ENCODE measurements at places on chromosomes 6 and 20.

GRCh38 chr6:37585937-37586336 is 86.2 kb upstream of the CCDC167 start:
- DNase-seq = no peak

GRCh38 chr6:26198722-26199056 is 111.5 kb downstream of the HFE start:
- no peak for DNase-seq

DNA sequence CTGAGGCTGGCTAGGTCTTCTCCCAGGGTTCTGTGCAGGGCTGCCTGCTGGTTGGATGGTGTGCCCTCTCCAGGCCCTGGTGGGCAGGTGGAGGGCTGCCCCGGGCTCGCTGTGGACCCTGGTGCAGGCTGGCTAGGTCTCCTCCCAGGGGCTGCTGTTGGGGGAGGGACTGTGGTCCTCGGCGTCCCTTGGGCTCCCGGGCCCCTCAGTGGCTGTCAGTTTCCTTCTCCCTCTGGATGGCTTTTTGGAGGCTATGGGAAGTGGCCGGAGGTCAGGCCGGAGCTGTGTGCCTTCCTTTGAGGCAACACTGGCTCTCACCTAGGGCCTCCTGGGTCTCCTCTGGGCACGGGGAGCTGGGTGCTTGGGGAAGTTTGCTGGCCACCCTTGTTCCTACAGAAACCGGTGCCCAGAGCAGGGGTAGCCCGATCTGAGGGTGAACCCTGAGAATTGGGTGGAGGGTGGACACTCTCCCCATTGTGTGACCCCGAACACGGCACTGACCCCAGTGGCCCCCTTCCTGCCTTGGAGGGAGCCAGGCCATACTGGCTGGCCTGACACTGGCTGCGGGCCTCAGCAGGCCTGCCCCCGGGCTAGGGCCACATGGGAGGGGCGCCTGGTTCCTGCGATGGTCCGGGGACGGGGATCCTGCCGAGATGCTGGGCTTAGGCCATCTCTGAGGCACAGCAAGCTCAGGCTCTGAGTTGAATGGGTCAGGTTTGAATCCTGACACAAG is 3.8 kb upstream of the CABLES2 start:
- DNase-seq = no peak

GRCh38 chr6:117928833-117929232 is 21.8 kb downstream of the SLC35F1 start:
- DNase-seq = no peak

GRCh38 chr20:2149507-2149906 is 47.9 kb downstream of the STK35 start:
- no peak for DNase-seq

DNA sequence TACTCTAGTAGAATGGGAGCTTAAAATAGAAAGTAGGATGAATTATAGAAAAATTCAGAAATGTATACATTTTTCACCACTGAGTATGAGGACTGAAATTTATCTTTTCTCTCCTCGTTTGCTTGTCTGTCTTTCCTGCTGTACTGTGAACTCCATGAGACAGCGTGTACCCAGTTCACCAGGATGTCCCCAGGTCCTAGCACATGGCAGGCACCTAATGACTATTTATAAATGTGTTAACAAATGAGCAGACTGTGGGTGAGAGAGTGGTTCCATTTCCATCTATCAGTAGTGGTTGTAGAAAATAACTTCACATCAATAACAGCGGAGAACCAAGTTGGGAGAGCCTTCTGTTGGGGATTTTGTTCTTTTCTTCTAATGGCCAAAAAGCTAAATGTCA is 106.3 kb downstream of the NUS1 start:
- DNase-seq = no peak

- DNase-seq = no peak
These were observed 114.3 kb upstream of the PLEKHG1 start for GRCh38 chr6:150485161-150485958.

DNA sequence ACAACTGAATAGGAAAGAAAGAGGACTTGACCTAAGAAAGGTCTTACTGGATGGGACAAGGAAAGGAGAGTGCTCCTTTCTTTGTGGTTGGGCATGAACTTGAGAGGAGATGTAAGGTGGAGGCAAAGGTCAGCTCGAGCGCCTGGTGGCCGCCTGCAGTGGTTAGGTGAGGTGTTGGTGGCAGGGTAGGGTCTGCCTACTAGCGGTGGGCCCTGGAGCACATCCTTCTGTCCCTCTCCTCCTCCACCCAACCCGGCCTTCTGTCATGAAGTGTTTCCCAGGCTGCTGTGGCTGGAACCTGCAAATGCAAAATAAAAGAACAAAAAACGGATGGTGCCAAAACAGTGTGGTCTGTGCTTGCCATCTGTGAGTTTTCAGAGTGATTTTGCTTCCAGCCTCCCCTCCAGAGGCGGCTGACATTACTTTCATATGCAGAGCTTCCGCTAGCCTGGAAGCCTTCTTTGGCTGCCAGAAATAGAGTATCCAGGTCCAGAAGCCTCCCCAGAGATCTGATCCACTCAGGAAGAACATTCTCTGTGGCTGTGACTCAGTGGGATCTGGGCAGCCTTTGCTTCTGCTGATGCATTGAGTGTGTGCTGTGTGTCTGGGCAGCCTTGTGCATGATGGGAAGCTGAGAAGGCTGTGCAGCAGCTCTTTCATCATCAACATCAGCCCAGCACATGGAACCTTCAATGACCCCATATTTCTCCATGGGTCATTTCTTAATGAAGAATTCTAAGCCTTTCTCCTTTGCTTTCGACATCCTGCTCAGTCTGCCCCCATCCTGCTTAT is 79.8 kb upstream of the FAM184A start:
- no peak for DNase-seq

GRCh38 chr6:121912905-121913304 is 477.5 kb downstream of the GJA1 start:
- DNase-seq = no peak

GRCh38 chr6:165910184-165910966 is 247.3 kb upstream of the PDE10A start:
- DNase-seq = no peak

- DNase-seq = no peak
These were observed 9.9 kb downstream of the SMOC2 start for GRCh38 chr6:168450917-168451316.

Measured in T-cell (primary cell).